HuH-7.5 (cell line): ENCODE measurements at places on chromosomes 12 and 14.
A peak's percentile ranks its signal among the peaks of the same experiment; 100 is the strongest.

GRCh38 chr12:70243510-70244371 is 508 bp downstream of the CNOT2 start:
- peak; percentile 68 for DNase-seq

DNA sequence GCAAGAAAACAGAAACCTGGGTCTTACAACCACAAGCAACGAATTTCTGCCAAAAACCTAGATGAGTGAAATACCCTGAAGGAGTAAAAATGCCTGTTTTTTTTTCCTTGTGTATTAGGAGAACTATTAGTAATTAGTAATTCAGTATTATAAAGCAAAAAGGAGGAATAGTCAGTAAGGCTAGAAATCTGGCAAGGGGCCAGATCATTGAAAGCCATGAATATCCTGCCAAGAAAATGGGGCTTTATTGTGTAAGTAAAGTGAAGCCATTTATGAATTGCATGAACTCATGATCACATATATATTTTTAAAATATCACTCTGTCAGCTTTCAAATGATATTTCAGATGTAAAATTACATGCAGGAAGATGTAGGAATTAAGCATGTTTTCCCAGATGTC is 57.9 kb downstream of the TXNDC16 start:
- no peak for DNase-seq

GRCh38 chr12:72491426-72491825 is 219.3 kb downstream of the TRHDE start:
- no peak for DNase-seq

DNA sequence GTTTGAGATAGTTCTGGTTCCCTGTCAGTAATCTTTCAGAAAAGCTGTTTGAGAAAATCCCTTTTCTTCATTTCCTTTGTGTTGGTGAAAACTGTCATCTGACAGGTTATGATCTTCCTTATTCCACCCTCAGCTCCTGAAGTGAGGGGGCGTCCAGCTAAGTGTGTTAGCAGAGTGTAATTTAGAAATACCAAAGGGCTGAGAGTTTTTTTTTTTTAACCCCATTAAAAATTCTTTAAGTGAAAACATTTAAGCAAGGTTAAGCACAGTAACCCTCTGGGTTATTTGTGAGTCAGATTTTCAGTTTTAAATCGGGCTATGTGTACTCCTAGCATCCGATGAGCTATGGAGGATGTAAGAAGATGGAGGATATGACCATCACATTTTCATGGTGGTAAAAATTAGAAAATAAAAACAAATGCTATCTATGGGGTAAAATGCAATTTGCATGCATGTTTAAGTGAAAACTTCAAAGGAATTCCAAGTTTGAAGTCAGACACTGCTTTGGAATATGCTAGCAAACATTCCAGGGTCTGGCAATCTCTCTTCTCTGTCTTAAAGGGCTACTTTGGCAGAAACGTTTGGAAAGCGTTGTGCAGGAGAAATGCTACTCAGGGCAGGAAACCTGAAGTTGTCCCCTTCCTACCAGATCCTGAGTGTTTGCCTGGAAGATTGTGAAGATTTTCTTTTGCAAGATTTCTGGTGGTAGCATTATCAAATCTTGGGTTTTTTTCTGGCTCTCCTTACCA is 197.0 kb upstream of the PRICKLE1 start:
- no peak for DNase-seq

- peak; percentile 4 for DNase-seq
Measured at GRCh38 chr12:91326058-91327027, 143.7 kb upstream of the DCN start.

- no peak for DNase-seq
Measured at GRCh38 chr14:34355584-34356263, 106.3 kb downstream of the SPTSSA start.

GRCh38 chr12:103807561-103808238 is 33.3 kb downstream of the NT5DC3 start:
- DNase-seq, result no peak

- DNase-seq, result no peak
Measured at GRCh38 chr14:71460091-71460490, 472.1 kb upstream of the RGS6 start.

GRCh38 chr12:71871116-71871515 is 31.6 kb downstream of the TBC1D15 start:
- no peak for DNase-seq

- no peak for DNase-seq
Measured at GRCh38 chr12:58026426-58026825, 85.1 kb downstream of the ATP23 start.

DNA sequence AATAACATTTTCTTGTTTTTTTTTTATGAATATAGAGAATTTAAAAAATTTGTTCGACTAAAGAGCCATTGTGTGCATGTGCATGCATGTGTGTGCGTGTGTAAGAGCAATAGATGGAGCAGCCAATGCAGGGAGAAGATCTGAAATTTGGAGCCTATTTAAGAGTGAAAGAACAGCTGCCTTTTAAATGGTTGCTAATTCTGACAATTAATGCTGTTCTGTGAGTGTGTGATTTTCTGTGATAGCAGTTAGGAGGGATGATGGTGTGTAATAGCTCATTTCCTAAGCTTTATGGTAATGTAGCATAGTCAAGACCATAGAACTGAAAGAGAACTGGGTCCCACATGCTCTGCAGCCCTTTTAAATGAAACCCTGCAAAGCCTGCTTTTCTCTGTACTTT is 137.9 kb downstream of the NRXN3 start:
- no peak for DNase-seq

- no peak for DNase-seq
Measured at GRCh38 chr14:52922059-52922458, 28.8 kb downstream of the FERMT2 start.

DNA sequence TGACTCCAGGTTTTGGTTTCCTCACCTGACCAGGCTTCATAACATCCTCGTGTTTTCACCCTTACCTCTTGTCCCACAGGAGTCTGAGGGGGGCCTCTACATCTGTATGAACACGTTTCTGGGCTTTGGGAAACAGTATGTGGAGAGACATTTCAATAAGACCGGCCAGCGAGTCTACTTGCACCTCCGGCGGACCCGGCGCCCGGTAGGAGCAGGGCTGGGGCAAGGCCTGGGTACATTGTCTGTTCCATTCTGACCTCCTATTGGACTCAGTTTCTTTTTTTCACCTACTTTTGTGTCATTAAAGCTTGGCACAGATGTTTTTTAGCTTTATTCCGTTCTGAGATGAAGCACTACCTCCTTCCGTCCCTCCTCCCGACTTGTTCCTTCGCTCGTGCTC is 3.4 kb downstream of the USP5 start:
- no peak for DNase-seq

DNA sequence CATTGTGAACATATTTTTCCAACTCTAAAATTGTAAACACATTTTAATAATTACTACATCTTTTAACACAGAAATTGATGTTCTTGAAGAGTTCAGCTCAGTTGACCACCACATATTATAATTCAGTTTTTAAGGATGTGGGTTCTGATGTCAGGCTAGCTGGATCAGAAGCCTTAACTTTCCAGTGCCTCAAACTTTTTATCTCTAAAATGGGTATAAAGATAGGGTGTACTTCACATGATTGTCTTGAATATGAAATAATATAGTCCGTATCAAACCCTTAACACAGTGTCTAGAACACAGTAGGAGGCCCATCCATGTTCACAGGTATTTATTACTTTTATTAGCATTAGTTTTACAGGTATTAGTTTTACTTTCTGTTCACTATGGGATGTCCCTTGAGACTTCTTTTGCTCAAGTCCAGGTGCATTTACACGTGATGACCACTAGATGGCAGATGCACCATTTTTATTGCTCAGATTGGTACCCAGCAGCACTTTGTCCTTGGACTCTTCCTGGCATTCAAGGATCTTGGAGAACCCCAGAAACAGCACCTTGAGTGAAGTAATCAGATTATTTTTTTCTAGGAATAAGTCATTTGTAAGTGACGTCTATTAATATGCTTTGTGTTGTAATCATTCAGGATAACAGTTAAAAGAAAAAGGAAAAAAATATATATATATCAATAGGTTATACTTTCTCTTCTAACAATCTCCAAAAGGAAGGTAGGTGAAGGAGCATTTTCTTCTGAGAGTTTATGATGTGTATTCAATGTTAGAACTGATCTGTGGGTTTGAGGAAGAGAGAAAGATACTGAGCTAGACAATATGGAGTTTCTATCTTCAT is 580.2 kb downstream of the ETNK1 start:
- DNase-seq, result no peak

GRCh38 chr14:47302121-47302520 is 373.3 kb downstream of the MDGA2 start:
- no peak for DNase-seq
